ENCODE measurements at places on chromosomes 12 and 14.

DNA sequence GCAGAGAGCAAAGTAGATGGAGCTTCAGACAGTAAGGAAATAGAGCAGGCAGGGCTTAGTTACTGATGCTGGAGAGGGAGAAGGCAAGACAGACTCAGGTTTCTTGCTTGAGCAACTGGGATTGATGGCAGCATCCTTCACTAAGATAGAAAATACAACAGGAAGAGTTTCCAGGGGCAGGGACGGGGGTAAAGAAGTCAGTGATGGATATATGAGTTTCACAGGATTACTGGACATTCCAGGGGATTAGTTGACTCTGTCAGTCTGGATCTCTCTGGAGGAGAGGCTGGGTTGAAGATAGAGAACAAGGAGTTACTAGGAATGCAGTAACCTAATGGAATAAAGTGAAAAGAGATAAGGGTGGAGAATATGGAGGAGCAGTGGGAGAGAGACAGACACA, 74.5 kb upstream of the ATF1 start:
- no peak for DNase-seq

DNA sequence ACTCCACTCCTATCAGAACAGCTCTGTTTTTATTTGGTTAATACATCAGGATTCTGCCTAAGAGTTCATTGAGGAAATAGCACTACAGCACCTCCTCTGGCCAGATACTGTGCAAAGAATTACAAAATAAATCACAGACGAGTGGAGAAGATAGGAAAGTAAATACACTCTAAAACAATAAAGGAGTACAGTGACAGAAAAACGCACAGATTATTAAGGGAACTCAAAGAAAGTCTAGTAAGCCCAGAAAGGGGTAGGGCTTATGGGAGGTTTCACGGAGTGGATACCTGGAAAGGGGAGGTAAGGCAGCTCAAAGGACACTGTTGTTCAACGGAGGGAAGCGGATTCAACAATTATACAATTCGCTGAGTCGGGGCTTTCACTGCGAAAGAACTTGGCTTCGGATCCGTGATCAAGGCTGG, 5.5 kb downstream of the OR10AD1 start:
- DNase-seq, result peak; percentile 55

DNA sequence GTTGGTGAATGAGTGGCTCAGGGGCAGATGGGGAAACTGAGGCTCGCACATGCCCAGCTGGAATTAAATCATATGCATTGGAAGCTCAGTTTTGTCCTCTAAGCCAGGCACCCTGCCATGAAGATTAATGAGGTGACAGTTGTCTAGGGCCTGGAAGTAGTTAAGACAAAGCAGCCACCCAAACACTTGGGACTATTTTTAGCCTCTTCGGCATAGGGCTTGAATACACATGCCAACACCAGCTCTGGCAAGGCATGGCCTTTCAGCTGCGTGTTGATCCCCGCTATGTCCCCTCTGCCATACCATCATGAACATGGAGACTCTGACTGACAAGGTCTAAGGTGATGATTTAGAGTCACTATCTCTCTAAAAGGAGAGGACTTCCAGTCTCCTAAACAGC, 250.2 kb downstream of the KSR2 start:
- DNase-seq, result no peak

DNA sequence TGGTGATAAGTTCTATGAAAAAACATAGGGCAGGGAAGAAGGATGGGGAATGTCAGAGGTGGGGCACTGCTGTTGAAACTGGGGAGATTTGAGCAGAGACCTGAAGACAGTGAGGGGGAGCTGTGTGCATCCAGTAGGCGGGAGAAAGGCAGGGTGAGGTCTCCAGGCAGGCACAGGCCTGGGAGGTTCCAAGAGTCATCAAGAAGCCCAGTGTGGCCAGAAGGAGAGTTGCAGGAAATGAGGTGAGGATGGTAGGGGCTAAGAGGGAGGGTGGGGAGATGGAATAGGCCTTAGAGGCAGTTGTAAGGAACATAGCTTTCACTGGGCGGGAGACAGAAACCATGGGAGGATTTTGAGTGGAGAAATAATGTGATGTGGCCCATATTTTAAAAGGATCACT, 341.8 kb downstream of the GLT1D1 start:
- DNase-seq, result no peak

- no peak for DNase-seq
Observed at GRCh38 chr14:42606839-42607238, 1000.2 kb downstream of the LRFN5 start.

DNA sequence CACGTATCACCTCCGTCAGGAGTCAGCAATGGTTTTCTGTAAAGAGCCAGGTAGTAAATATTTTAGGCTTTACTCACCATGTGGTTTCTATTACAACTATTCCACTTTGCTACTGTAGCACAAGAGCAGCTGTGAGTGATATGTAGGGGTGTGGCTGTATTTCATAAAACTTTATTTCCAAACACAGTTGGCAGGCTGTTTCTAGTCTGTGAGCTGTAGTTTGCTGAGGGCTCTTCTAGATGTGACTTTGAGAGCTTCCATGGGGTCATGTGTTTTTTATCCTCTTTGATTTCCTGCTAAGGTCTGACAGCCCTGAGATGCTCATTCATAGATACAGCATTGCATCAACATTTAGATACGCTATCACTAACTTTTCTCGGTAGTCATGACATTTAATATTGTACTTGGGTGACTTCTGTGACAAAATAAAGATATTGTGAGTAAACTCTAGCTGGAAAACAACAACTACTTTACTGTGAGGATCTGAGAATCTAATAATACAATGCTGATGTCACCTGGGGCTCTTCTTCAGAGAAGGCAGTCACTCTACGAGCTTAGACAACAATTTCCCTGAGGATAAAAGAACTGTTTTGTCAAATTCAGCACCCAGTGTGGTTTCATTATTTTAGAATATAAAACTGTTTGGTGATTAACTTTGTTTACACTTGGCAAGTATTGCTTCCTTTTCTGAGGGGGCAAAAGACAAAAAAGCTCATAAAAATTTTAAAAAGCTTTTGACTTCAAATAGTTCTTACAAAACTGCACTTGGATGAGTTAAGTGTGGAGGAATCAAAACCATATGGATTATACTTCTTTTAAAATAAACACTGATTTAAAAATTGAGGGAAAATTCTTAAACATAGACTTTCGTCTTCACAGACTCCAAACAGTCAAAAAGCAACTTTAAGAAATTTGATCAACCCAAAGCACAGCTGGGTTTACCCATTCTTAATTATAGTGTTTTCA, 231.2 kb upstream of the DCN start:
- DNase-seq, result no peak

GRCh38 chr12:5430641-5431603, 986 bp upstream of the NTF3 start:
- DNase-seq, result no peak

DNA sequence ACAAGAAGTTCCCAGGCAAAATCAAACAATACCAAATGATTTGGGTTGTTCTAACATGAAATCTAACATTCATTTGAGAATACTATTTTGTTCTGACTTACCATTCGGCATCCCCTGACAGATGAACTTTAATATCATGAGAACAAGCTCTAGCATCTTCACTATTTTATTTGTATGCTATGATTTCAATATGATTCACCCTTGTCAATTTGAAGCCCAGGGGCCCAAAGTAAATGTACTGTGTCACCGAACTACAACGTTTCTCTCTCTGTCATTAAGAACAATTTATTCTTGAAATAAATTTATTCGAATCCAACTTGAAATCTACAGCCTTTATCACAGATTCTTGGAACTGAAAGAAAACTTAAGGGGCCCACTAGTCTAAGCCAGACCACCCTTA, 146.2 kb upstream of the RASSF8 start:
- DNase-seq, result no peak

GRCh38 chr12:107660235-107660634, 25.4 kb upstream of the PWP1 start:
- no peak for DNase-seq

DNA sequence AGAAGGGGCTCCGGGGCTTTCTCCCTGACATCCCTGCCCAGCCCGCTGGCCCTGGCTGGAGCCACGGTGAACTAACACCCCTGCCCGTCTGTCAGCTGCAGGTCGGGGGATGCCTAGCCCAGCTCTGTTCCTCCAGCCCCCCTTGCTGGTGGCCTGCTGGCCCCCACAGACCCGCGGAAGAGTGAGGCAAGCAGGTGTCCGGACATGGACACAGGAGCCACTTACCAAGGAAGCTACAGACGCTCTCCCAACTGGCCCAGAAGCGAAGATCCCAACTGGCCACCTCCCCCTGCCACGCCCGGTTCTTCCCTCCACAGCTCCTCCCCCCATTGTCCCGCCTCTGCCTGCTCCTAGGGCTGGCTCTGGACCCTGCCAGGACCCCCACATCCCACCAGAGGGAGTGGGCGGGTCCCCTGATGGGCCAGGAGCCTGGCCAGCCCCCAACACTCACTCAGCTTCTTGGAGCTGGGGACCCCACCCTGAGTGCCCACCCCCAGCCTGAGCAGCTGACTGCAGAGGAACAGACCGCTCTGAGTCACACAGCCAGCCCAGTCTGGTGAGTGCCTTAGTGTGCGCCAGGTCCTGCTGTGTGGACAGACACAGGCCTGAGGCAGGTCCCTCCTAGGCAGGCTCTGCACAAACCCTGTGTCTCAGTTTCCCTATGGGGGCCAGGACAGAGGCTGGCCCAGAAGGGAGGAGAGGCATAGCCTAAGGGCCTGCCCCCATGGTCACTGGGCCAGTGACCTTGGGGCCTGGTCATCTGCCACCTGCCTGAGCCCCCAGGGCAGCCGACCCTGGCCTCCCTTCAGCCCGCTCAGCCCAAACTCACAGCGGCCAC, 7.7 kb downstream of the AHNAK2 start:
- DNase-seq, result no peak

DNA sequence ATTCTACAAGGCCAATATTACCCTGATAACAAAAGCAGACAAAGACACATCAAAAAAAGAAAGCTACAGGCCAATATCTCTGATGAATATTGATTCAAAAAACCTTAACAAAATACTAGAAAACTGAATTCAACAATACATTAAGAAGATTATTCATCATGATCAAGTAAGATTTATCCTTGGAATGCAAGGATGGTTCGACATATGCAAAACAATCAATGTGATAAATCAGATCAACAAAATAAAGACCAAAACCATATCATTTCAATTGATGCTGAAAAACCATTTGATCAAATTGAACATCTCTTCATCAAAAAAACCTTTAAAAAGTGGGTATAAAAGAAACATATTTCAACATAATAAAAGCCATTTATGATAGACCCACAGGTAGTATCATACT, 117.3 kb downstream of the CPNE8 start:
- no peak for DNase-seq
